ENCODE measurements at places on chromosomes 3 and 15.
A peak's percentile ranks its signal among the peaks of the same experiment; 100 is the strongest.

- DNase-seq = no peak
These were observed 686 bp downstream of the VPS8 start for GRCh38 chr3:184812662-184813042.

DNA sequence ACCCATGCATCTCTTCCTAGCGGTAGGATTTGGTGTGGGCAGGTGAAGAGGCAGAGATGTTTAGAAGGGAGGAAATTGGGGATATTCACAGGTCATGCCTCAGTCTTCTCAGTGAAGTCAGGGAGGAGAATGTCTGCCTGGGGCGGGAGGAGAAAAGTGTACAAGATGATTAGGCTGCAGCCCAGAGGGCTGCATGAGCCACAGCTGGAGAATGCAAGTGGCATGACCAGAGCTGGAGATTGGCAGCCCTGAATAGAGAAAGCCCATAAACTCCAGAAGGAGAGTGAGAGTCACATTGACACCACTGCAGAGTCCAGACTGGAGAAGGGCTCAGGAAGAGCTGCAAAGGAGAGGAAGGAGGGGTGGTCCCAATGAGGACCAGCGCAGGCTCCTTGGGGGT lies 22.6 kb downstream of the PDHB start:
- DNase-seq = no peak

DNA sequence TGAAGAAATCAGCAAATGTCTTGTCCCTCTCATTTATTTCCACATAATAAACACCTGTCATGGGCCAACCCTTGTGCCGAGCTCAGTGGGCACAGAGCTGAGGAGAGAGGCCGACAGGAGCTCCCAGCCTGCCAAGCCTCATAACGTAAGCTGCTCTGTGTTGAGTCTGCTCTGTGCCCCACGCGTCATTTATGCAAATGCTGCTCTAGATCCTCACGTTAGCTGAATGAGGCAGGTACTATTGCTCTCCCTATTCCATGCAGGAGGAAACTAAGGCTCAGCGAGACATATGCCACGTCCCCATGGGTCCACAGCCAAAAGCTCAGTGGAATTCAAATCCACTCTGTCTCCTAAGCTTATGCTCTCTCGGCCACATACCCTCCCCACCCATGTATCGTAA lies 41.5 kb downstream of the EFCAB12 start:
- DNase-seq = no peak

GRCh38 chr3:188900421-188900951 lies 271.3 kb upstream of the TPRG1 start:
- DNase-seq = peak; percentile 93

GRCh38 chr3:40097131-40098117 lies 212.1 kb upstream of the EIF1B start:
- DNase-seq = peak; percentile 23

- DNase-seq = no peak
These were observed 267 bp upstream of the CFAP92 start for GRCh38 chr3:128994173-128994512.

Measured in astrocyte (in vitro differentiated cells and primary cell).